ENCODE measurements at places on chromosomes 5 and 9.

DNA sequence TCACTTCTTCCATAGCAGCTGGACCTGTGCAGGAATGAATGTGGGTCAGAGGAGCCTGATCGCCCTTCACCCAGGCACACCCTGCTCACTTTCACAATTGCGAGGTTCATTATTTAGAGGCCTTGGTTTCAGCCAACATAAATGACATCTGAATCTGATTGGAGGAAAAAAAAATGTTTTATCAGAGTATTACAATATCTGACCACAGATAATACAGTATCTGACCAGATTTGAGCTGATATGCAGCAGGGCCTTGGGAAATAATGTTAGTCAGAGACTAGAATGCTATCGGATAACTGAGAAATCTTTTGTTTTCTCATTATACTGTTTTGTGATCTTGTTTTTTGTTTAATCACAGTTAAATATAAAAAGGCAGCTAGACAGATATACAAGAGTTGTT lies 7.7 kb downstream of the ICE1 start:
- no peak for DNase-seq

DNA sequence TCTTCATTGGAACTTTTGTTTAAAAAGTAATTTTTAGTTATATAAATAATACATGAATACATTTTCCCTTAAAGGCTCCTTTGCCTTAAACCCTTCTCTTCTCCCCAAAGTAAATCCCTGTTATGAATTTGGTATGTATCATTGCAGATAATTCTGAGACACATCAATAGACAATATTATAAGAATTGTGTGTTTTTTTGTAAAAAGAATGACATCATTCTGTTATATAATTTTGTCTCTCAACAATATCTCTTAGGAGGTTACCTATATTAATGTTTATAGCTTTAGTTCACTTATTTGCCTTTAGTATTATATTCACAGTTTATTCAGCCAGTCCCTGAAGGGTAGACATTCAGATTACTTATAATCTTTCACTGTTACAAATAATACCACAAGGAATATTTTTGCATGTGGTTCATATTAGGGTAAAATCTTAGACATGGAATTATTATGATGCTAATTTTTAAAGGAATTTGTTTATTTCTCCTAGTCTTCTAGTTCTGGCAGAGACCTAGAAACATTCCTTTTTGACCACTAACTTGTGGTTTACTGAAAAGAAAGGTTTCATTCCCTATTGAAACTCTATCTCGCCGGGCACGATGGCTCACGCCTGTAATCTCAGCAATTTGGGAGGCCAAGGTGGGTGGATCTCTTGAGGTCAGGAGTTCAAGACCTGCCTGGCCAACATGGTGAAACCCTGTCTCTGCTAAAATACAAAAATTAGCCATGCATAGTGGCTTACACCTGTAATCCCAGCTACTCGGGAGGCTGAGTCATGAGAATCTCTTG lies 105.6 kb downstream of the KCTD16 start:
- no peak for DNase-seq

GRCh38 chr9:121557581-121558447 lies 58.2 kb upstream of the GGTA1 start:
- no peak for DNase-seq

- no peak for DNase-seq
Measured at GRCh38 chr9:131815970-131816873, 76.3 kb upstream of the RAPGEF1 start.

GRCh38 chr5:170293273-170293672 lies 4.3 kb downstream of the LCP2 start:
- no peak for DNase-seq

GRCh38 chr9:132059361-132059760 lies 20.3 kb downstream of the MED27 start:
- no peak for DNase-seq

- DNase-seq: no peak
Measured at GRCh38 chr5:8493176-8493575, 624.2 kb downstream of the MTRR start.

DNA sequence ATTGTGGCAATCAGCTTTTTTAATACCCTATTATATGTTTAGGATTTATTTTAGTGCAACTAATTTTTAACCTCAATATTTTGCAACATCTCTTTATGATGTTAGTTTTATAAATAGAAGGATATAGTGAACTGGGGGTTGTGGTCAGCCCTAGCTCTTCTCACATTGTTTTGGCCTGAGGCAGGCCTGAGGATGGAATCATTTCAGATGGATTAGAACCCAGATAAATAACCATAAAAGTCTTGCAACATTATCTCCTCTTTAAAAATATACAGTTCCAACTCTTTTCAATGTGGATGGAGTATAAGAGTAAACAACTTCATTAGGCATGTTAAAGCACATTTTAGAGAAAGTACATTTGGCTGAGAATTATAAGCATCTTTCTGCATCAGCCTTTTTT lies 522.7 kb downstream of the NR2F1-AS1 start:
- no peak for DNase-seq

GRCh38 chr5:121979691-121980090 lies 17.9 kb downstream of the SRFBP1 start:
- no peak for DNase-seq

- no peak for DNase-seq
Measured at GRCh38 chr9:7216004-7216841, 458.4 kb downstream of the KDM4C start.

- no peak for DNase-seq
Measured at GRCh38 chr5:14579731-14580397, 1.7 kb upstream of the OTULINL start.

GRCh38 chr5:42806701-42807262 lies 4.9 kb downstream of the SELENOP start:
- no peak for DNase-seq

DNA sequence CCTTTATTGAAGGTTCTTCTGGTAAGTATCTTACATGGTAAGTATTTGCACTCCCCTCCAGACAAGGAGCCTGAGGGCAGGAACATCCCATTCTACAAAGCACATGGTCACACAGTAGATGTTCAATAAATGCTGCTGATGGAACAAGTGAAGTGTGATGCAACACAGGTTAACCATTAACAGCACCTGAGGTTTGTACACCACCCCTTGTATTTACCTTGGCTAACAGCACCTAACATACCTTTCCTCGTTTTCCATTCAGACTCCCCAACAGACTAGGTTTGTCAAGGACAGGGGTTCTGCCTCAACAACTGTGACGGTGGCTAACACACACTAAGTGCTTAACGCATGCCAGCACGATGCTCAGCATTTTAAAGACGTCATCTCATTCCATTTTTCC lies 213.6 kb downstream of the MAPKAP1 start:
- no peak for DNase-seq

DNA sequence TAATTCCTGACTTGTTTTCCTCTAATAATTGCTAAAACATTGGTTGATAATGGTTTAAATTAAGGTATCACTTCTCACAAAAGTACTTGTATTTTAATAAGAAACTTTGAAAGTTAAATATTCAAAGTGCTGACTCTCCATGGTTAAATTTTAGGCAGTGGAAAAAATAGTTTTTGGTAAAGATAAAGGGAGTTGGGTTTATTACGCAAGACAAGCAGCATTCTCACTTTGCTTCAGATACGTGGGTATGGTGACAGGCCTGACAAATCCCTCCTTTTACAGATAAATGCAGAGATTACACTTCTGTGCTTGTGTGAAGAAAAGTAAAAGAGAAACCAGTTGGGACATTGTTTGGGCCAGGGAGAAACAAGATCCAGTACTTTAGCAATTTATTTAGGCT lies 14.5 kb upstream of the FAM170A start:
- no peak for DNase-seq

- DNase-seq: no peak
Measured at GRCh38 chr5:137580030-137580429, 80.9 kb upstream of the SPOCK1 start.

- DNase-seq: no peak
Measured at GRCh38 chr5:155948576-155948975, 378.4 kb upstream of the SGCD start.

DNA sequence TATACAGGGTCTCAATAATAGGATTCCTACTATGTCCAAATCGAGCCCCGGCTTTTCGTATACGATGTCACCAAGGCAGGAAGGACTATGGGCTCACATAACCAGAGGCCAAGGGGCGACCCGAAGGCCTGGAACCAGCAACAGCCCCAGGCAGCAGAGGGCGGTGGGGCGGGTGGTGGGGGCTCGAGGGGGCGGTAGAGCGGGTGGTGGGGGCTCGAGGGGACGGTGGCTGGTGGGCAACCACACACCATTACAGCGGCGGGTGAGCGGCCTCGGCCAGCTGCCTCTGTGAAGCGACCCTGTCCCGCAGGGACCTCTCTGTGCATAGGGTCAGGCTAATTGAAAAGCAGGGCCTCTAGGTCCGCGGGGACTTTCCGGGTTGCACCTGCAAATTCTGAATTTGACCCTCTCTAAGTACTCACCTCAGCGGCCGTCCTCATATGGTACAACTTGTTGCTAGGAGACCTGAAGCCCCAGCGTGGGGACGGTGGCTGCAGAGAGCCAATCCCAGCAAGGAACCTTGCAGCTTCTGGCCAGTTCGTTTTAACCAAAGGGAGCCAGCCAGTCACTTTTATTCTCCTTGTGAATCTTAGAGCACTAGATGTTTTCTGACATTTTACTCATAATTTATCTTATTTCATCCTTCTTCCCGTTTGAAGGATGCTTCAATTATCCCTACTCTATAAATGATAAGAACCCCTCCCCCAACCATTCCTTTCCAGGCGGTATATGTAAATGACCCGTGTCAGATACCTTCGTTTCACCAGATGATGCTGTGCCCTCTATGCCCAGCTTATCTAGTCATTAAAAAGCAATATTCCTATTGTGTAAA lies at the start of gene NME5:
NME5 (minus strand) TSS at position 480 of the 832 bp plus-strand sequence. CDS start 648 bp downstream, outside the sequence.
- no peak for DNase-seq

GRCh38 chr9:129414993-129415941 lies 205.6 kb downstream of the C9orf50 start:
- no peak for DNase-seq

DNA sequence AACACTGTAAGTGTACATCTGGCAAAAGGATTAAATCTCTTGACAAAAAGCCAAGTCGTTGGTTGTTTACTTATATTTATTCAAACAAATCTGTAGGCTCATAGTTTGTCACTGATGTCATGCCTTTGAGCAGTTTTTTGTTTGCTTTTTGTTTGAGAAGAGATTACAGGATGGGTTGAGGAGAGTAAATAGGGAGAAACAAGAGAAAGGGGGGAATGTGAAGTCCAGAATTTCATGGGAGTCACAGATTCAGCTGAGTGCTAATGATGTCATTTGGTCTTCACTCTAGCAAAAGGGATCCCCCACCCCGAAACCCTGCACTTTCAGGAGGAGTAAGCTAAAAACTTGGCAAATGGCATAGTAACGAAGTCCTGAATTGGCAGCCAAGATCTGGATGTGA lies 337.4 kb downstream of the GLIS3 start:
- no peak for DNase-seq

GRCh38 chr9:109735801-109736200 lies 44.2 kb upstream of the PALM2AKAP2 start:
- DNase-seq: no peak

- DNase-seq: no peak
Measured at GRCh38 chr9:16453390-16453789, 417.1 kb downstream of the BNC2 start.

- no peak for DNase-seq
Measured at GRCh38 chr5:68962757-68963484, 130.9 kb upstream of the SLC30A5 start.

DNA sequence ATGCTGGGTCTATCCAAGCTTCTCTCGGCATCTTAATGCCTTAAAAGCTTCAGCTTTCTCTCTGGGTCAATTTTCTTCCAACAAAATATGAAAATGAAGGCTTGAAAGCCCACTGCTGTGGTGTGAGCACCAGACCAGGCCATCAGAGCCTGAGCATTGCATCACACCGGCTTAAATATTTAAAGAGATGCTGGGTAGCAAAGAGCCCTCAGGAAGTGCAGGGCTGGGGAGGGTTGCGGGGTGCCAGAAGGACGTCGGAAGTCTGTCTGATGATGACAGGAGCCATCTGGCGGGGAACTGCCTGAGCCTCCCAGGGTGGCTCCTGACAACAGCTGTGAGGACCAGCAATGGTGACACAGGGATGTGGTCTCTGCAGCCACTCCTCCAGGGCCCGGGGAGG lies 185.5 kb downstream of the OLFM1 start:
- no peak for DNase-seq

GRCh38 chr5:55416306-55416705 lies 108.5 kb downstream of the MTREX start:
- no peak for DNase-seq

DNA sequence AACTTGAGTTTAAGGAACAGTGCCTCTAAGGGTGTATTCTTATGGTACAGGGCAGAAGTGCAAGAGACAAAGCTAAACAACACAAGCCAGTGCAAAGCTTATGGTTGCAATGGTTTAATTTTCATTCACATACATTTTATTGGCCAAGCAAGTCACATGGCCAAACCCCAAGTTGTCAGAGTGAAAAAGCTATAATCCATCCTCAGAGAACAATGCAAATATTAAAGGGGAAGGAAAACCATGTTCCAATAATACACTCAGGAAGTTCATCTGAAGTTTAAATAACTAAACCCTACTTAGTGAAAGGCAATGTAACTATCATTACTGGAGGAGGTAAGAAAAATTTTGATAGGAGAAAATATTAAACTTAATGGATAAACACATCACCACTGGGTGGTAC lies 26.6 kb upstream of the TLR4 start:
- DNase-seq: no peak

DNA sequence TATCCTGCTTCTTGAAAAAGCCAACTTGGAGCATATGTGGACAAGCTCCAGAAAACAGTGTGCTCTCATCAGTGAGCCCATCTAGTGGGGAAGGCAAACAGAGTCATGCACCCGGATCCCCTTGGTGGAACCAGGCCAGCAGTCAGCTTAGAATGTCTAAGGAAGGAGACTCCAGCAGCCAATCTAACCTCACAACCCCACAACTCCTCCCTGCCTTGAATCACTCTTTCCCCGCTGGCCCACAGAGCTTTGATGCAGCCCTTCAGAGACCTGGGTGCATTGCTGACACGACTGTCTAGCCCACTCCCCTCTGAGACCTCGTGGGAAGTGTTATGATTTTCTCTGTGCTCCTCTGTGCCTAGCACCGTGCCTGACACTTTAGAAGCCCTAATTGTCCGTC lies 623.7 kb downstream of the BNC2 start:
- DNase-seq: no peak

GRCh38 chr5:169732841-169733240 lies 95.8 kb downstream of the DOCK2 start:
- no peak for DNase-seq

DNA sequence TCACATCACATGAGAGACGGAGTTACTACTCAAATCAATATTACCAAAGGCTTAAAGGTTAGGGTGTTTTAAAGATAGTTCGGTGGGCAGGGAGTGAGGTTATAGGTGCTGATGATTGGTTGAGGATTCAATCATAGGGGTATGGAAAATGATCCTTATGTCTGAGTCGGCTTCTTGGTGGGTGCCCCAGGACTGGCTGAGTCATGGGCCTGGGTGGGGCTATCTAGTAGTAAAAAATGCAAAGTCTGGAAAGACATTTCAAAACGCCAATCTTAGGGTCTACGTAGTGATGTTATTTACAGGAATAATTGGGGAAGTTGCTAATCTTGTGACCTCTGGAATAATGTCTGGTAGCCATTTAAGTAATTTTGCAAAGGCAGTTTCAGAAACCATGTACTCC lies 15.2 kb upstream of the SPIN1 start:
- DNase-seq: no peak

GRCh38 chr5:4017076-4017803 lies 421.6 kb downstream of the IRX1 start:
- DNase-seq: no peak
